NCI-H1417 treated with DMSO at 0.1 percent for 48 hours (cell line): ENCODE measurements at places on chromosomes 16 and 17.
A peak's percentile ranks its signal among the peaks of the same experiment; 100 is the strongest.

DNA sequence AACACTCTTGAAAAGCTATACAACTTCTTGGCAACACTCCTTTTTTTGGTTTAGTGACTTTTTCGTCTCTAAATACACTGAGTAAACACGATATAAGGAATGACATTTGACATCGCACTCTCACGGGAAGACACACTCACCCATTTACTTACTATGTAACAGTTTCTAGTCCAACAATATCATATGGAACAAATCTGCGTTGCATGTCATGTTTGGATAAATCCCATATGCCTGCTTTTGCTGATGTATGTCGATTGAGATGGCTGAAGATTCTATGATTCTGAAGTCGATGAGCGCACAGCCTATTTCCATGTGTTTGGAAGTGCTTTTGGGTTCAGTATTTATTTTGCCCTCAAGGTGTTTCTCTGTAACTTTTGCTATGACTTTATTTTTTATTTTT lies 18.2 kb downstream of the ITGAE start:
- DNase-seq: no peak

DNA sequence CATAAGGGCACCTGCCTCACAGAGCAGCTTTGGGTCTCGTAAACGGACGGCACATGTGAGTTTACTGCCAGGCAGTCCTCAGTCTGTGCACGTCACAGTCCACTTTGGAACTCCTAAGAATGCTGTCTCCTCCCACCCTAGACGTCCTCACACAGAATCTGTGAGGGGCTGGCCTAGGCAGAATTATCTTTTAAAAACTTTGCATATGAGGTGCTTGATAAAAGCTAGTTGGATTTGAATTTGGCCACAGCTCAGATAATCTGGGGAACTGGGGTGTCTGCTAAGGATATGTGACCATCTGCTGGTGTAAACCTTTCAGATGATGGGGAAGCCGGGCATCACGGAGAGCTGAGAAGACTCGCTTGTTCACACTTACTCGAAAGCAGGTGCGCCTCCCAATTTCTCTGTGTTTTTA lies 64.4 kb downstream of the METRNL start:
- no peak for DNase-seq

DNA sequence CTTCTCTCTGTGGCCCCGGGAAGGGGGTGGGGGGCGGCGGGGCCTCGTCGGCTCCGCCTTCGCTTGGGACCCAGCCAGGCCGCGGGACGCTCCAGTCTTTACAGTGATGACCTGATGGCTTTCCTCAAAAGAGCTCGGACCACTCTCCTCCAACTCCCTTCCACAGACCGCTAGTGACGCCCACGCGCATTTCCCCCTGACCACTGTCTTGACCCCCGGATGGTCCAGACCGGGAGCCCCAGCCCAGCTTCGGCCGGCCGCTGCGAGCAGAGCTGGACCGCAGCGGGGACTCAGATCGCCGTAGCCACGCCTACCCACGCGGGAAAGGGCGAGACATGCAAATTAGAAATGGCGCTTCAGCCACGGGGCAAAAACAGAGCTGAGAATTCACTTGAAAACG lies 81.6 kb upstream of the RNU2-1 start:
- DNase-seq: no peak

- DNase-seq: no peak
These were observed 687.2 kb downstream of the WWOX start for GRCh38 chr16:78786635-78787034.

DNA sequence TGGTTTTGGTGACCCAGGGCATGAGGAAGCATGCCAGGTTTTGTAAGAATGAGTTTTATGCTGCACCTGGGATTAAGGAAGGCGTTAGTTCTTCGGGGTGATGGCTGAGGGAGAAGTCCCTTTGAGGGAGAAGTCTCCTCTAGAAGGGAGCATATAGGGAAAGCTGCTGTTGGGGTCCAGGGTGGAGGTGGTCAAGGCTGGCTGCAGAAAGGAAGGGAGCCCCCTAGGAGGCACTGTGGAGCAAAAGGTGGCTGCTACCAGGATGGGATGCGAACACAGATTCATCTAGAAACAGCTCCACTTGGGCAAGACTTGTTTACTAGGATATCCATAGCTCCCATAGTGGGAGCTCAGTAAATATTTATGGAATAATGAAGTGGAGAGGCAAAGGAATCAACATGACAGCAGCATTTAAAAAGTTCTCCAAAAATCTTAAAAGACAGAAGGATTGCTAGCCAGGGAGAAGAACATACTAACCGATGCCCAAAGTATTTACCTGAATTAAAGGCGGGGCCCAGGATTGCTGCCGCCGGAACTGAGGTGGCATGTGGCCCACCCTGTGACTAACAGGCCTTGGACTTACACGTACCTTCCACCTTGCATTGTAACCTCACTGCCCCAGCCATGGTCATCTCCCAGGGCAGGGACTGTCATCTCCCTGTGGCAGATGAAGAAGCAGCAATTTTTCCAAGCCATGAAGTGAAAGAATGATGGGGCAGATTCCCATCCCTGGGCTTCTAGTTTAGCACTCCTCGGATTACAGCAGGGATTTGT lies 7.1 kb upstream of the LPCAT2 start:
- DNase-seq: no peak

GRCh38 chr16:69087161-69087581 lies 18.3 kb upstream of the HAS3 start:
- no peak for DNase-seq

DNA sequence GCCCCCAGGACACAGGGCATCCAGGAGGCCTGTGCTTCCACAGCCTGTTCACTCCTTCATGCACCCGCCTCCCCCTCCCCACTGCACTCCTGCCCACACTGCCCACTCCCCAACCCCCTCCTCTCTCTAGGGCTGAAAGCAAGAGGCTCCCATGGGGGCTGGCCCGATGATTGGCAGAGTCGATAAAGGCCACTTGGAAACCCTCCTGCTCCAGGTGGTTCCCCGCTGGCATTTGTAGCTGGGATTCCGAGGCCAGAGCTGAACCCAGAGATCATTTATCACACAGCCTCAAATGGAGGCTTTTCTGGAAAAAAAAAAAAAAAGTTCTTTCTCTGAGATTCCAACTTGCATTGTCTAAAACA lies 74.1 kb downstream of the SREBF1 start:
- no peak for DNase-seq

- no peak for DNase-seq
These were observed at the start of gene FDXR for GRCh38 chr17:74872313-74873036. Gene FDXR, minus strand, starts transcription at chr17:74872994. Its CDS starts 50 bp downstream, at chr17:74872944.

- no peak for DNase-seq
These were observed 20.0 kb downstream of the UBALD1 start for GRCh38 chr16:4594433-4595410.

DNA sequence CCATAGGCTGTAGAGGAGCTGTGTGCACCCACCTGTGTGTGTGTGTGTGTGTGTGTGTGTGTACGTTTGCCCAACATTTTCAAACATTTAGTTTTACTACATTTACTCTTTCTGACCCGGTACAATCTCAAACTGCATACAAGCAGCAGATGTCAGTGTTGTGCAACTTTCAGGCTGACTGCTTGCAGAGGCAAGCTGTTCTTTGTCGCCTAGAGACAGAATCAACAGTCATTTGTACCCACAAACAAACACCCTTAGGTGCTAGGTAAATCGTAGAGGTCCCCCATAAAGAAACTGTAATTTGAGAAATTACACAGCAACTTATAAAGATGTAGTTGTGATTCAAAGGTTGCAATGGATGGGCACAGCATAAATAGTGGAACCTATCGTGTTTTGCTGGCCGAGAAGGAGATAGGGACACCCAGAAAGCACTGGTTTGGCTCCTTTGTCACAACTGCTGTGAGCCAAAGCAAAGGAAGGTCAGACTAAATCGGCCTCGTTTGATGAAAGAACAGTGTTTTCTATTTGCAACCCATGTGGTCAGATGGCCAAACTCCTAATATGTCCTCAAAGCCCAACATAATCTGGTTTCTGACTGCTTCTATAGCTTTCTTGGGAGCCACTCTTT lies 478.4 kb downstream of the TOX3 start:
- peak; percentile 30 for DNase-seq

- DNase-seq: no peak
These were observed 1.5 kb downstream of the SRCAP start for GRCh38 chr16:30700491-30700890.

DNA sequence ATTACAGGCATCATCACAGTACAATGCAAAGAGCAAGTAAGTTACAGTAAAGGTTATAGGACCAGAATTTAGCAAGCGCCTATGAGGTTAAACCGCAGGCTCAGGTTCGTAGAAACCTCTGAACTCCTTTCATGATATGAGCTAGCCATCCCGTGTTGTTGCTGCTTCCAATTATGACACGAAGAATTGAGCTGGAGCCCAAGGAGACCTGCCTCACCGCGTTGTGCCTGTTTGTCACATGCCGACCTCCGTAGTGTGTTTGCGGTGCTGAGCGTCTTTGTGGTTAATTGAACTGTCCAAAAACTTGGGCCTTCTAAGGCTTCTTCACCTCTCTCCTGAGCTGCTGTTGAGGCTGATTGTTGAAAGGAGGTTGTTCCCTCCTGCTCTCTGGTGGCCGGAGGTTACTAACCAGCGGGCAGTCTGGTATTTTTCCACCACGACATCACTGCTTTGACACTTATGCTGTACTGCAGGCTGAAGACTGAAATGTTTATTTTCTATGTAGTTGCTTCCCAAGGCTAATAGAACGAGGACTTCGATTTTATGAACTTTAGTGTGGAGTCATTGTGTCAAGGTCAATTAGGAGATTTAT lies 67.5 kb downstream of the SEC14L1 start:
- no peak for DNase-seq

DNA sequence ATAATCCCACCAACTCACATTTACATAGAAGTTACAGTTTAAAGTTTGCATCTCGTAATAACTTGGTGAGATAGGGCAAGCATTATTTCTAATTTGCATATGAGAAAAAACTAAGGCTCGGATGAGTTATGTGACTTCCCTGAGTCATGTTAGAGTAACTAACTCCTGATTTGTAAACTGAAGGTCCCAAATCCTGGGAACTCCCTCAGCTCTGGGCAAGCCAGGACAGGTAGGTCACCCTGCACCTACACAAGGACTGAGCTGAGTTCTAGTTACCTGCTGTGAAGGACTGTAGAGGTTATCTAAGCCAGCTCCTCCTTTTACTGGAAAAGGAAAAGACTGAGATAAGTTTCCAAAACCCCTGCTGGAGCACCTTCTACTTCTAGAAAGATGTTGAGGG lies 92.1 kb upstream of the HLF start:
- DNase-seq: no peak

GRCh38 chr16:27779641-27780164 lies 229.8 kb downstream of the KATNIP start:
- DNase-seq: no peak

- DNase-seq: no peak
These were observed 102.2 kb downstream of the RAB11FIP4 start for GRCh38 chr17:31493656-31494155.

- DNase-seq: no peak
These were observed 22.4 kb downstream of the SOX9 start for GRCh38 chr17:72143245-72143644.

DNA sequence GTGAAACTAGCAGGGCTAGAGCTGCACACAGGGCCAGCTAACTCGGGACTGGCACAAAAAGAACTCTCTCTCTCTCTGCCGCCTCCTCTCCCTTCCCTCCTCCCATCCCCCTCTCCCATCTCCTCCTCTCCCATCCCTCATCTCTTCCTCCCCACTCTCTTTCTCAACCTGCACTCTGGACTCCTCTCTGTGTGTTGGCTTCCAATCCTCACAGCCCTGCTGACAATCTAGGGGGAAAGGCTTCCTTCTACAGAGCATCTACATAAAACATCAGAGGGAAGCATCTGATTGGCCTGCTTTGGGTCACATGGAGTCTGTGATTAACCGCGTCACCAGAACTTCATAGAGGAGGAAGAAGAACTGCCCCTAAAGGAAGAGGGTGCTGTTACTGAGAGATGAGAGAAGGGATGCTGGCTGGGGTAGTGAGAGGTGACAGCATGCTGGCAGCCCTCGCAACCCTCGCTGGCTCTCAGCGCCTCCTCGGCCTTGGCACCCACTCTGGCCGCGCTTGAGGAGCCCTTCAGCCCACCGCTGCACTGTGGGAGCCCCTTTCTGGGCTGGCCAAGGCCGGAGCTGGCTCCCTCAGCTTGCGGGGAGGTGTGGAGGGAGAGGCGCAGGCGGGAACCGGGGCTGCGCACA lies 12.8 kb upstream of the ZFP90 start:
- no peak for DNase-seq

DNA sequence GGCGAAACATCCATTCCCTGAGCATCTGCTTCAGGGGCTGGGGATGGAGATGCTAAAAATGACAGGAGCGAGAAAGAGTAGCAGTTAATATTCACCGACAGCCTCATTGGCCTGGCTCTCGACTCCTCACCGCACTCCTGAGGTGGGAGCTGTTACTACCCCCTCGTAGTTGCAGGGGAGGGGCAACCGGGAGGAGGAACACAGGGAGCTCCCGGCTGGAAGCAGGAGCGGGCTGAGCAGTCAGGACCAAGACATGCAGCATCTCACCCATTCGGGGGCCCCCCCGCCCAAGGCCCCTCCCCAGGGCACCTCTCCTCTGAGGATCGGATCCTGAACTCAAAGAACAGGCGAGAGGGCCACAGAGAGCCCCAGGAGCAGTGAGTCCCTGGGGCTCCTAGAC lies 4.5 kb upstream of the ACSF3 start:
- DNase-seq: no peak

DNA sequence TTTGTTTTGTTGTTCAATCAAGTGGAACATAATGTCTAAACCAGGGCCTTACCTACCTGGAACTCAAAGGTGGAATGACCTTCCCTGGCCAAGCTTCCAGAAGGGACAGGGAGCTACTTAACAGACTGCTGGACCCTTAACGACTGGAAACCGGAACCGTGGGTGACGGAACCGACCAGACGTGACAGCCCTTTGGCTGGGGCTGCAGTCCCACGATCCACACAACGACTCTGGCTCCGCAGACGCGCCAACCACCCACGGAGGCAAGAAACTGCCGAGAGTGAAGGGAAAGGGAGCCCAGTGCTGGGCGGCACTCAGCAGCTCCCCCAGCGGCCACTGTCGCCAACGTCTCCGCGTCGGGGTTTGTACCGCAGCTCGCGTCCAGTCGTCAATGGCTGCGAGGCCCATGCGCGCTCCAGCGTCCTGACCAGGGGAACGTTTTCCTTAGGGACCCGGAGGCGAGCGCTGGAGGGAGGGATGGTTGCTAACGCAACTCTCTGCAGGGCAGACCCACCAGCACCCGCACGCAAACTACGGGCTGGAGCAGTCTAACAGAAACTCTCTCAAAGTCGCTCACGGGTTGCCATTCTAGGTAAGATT lies 5.5 kb upstream of the KIF22 start:
- DNase-seq: no peak

- DNase-seq: no peak
These were observed 5.7 kb upstream of the NME1 start for GRCh38 chr17:51147650-51148049.

DNA sequence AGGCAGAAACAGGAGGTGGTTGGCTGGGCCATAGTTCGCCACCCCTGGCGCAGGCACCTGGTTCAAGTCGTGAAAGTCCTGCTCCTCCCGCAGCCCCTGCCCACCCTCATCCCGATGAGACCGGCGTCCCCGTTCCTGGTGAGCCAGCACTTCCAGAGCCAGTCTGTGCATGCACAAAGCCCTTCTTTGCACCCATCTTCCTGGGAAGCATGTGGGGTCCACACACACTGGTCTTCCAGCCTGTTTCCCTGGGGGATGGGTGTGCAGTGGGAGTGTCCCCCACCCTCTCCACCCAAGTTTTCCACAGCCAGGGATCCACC lies 1.6 kb upstream of the ZG16B start:
- DNase-seq: no peak
